ENCODE measurements at places on chromosomes 1 and 21.

GRCh38 chr1:22437573-22437972 lies 14.1 kb upstream of the ZBTB40 start:
- DNase-seq = no peak

DNA sequence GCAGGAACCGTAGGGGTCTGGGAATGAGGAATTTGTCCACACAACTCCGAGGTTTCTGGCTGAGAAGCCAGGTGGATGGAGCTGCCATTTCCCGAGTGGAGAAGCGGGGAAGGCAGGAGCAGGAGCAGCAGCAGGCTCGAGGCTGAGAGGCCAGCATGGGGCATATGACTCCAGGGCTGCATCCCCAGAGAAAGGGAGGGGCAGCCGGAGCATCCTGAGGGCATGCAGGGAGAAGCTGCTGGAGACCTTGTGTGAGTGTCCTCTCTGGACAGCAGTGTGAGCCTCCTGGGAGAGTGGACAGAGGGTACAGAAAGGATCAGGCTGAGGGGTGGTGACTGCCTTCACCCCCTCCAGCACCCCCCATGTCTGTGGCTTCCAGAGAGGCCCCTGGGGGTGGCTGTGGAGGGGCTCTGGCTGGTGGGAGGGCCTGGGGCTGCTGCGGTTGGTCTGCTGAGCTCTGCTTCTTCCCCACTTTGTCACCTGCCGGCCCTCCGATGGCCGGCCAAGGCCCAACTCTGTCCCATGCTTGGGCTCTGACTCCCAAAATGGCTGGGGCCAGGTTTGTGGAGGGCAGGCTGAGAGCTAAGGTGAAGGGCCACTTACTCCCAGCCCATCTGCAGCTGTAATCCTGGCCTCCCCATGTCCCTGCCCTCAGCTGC lies 633.1 kb downstream of the MATN1 start:
- no peak for DNase-seq

- DNase-seq = no peak
Observed at GRCh38 chr1:240611228-240611618, 732 bp downstream of the GREM2 start.

- DNase-seq = no peak
Observed at GRCh38 chr1:17558541-17558940, 19.0 kb downstream of the ARHGEF10L start.

- DNase-seq = peak; percentile 83
Observed at GRCh38 chr1:151070474-151071276, at the start of gene GABPB2. Gene GABPB2, plus strand, starts transcription at chr1:151070761. Its CDS starts 17,429 bp downstream, at chr1:151088190.

DNA sequence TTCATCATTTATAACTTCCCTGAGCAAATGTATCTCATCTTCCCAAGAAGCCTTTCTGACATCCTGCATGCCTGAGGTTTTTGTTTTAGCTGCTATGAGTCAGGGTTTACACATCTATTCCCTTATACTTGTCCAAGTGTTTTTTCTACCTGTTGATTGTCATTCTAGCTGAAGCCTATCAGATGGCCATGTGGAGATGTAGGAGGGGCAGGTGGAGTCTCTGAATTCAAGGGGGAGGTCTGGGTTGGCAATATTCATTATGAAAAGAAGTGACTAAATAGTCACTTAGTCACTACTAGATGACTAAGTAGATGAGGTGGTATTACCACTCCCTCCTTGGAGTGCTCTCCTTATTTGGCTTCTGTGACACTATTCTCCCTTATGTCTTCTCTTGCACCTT lies 52.4 kb downstream of the XCL1 start:
- peak; percentile 99 for DNase-seq

- no peak for DNase-seq
Observed at GRCh38 chr1:167339405-167339804, 118.7 kb downstream of the POU2F1 start.

DNA sequence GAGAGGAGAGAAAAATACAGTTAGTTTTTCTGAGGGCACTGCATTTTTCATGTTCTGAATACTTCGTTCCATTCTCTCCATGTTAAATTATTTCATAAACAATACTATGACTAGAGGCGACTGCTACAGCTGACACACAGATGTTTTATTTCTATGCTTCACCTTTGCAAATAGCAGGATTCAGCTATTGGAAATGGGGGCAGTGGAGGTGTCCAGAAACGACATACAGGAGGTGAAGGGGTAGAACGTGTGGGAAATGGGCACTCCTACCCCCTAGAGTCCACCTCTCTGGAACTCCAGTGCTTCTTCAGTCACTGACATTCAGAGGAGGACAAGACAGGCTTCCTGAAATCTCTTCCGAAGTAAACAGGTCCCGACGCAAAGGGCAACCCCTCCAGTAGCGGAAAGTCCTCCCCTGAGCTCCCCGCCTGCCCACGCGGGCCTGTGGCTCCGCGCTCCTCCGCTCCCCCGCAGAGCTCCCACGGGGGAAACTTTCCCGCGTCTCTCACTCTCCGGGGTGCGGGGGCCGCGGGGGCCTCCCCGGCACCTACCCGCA lies 480 bp downstream of the DPYD start:
- peak; percentile 55 for DNase-seq

DNA sequence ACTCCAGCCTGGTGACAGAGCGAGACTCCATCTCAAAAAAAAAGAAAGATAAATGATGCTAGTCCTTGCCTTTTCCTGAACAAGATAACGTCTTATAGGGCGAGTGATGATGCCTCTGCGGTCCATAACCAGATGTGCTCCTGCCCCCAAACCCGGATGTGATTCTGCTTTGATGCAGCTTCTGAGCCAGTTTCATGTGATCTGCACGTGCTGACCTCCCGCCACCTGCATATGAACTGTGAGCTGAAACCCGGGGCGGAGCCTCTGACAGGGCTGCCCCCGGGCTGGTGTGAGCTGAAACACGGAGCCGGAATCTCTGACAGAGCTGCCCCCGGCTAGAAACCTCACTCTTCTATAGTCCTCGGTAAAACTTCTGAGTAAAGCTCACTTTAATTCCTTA lies 1.3 kb downstream of the KRTAP12-4 start:
- peak; percentile 24 for DNase-seq

- no peak for DNase-seq
Observed at GRCh38 chr1:56399795-56400194, 179.6 kb downstream of the PLPP3 start.

GRCh38 chr1:233295975-233296322 lies 424 bp upstream of the PCNX2 start:
- DNase-seq = no peak

- DNase-seq = peak; percentile 18
Observed at GRCh38 chr21:39182484-39183271, 573 bp downstream of the PSMG1 start.

GRCh38 chr1:178960482-178961240 lies 65.0 kb upstream of the FAM20B start:
- DNase-seq = no peak

DNA sequence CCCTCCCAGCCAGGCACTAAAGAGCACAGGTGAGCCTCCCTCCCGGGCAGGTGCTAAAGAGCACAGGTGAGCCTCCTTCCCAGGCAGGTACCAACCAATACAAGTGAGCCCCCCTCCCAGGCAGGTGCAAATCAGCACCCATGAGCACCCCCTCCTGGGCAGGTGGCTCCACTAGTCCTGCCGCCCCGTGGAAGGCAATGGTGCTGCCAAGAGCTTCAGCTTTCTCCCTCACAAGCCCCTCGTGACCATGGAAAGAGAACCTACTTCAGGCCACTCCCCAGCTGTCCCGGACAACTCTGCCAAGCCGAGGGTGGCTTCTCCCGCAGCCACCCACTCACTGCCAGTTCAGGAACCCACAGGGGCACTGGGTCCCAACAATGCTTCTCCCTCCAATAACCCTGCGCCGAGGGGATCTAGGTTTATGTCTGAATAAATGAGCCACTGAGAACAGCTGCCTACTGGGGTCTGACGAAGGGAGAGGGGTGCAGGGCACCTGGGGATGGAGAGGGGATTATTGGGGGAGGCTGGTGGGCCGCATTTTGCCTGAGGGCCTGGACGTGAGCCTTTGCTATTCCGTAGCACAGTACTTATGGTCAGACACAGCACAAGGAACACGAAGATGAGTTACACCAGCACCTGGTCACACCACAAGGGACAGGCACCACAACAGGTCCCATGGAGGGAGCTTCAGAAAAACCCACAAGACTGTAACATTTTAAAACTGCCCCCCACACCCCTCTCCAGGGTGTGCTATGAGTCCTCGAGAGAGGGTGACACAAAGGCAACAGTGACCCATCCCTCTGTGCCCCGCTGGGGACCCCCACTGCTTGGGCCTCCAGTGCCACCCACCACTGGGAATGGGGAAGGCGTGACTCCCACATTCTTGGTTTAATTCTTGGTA lies 46.3 kb downstream of the PRDM15 start:
- DNase-seq = no peak

- no peak for DNase-seq
Observed at GRCh38 chr1:244887281-244887680, 22.9 kb upstream of the HNRNPU start.

DNA sequence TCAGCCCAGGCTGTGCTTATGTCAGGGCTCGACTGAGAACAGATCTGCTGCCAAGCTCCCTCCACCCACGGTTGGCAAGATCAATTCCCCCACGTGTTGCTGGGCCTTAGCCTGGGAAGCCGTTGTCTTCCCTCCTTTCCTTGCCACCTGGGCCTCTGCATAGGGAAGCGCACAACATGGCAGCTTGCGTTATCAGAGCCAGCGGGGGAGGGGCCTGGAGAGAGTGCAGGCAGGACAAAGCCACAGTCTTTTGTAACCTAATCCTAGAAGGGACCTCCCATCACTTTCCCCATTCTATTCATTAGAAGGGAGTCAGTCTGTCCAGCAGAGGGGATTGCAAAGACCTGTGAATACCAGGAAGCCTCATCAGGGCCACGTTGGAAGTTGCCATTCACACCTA lies 17.0 kb upstream of the IGSF21 start:
- no peak for DNase-seq

- DNase-seq = no peak
Observed at GRCh38 chr21:42542196-42542595, 28.5 kb downstream of the SLC37A1 start.

DNA sequence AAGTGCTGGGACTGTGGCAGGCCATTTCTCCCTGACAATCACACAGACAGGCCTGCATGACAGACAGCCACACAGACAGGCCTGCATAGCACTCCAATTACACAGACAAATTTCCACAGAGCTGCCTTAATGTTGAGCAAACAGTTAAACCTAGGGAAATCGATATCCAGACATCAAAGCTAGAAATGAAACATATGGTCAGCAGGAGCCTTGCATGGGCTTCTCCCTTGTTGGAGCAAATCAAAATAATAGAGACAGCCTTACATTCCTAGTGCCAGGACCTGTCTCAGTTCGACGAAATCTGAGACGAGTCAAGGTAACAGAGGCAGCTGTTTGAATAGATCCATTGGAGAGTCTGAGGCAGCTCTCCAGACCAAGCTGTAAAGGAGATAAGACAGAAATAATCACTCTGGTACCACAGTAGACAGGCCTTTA lies 42.4 kb downstream of the OLFML3 start:
- DNase-seq = no peak

DNA sequence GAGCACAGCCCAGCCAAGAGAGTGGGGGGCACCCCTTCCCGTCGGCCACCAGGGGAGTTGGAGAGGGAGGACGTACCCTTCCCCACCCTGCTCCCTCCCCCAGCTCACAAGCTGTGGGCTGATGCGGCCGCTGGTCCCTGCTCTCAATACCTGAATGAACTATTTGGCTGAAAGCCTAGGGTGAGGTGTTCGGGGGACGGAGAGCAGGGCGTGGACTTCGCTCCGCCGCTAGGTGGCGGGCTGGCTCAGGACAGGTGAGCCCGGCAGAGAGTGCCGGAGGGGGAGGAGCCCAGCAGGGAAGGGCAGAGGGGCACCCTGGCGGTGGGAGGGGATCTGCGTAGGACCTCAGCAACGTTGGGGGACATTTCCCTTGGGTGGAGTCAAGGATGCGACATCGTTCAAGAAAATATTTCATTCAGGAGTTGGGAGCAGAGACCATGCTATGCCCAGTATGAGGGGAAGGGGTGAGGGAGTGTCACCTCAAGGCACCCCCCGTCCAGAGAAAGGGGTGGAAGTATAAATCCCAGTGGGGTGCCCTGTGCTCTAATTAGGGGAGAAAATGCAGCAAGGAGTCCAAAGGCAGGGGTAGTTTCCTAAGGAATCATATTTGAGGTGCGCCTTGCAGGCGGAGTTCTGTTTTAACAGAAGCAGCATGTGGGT lies 12.0 kb upstream of the RHBG start:
- DNase-seq = peak; percentile 26

- DNase-seq = no peak
Observed at GRCh38 chr1:230249695-230250480, 176.2 kb downstream of the PGBD5 start.

DNA sequence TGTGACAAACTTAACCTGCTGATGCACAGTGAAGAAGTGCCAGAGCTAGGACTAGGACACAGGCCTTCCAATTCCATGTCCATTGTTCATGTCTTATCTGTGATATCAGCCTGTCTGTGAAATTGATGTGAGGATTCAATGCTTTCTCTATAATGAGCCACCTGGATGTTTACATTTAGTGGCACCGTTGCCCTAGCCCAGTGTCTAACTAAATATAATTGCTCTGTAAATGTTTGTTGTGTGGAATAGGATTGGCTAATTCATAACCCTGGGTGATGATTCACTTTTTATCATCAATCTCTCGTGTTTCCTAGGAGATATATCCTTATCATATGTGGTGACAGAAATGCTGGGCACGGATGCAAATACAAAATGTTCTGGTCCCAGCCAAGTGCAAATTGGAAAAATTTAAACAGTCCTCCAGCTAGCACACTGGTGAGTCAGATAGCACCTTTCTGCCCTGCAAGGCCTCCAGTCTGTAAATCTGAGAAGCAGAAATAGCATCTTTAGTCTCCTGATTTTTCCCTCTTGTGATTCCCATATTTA lies 46.9 kb upstream of the GNG12 start:
- DNase-seq = peak; percentile 89

GRCh38 chr1:193157360-193157759 lies 29.1 kb downstream of the B3GALT2 start:
- DNase-seq = no peak

GRCh38 chr1:180451504-180451903 lies 50.9 kb downstream of the ACBD6 start:
- no peak for DNase-seq

- DNase-seq = no peak
Observed at GRCh38 chr1:147486876-147487656, 54.2 kb upstream of the BCL9 start.

DNA sequence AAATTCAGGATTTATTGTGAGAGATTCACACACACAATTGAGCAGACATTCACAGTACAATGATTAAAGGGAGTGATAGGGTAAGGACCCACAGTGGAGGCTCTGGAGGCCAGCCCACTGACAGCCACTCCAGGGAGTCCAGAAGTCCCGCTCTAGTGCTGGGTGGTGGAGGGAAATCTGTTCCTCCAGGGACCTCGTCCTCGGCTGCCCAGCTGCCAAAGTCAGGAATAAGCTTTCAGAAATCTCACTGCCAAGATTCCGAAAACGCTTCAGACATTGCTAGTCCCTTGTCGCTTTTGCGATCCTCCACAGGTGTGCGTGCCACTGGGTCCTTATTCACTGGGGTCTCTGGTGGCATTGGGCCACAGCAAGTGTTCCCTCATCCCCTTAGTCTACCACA lies 2.3 kb downstream of the MX1 start:
- no peak for DNase-seq

DNA sequence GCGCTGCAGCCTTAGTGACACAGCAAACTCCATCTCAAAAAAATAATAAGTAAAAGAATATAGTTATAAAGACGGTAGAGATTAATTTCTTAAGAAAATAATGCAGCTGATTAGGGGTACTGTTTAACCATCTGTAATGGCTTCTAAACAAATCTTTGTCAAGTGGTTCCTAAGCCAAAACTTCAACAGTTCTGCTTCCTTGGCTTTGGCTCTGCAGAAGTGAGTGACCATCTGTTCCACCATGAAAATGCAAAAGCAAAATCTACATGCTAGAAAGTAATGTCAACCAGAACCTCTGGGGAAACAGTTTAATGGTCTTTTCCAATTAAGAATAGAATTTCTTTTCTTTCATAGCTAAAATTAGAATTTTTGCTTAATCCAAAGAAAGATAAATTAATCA lies 8.3 kb upstream of the SH2D5 start:
- DNase-seq = no peak

Measured in HT1080 (cell line).